Left ventricle myocardium superior (tissue), 1 donor: ENCODE measurements at places on chromosomes 2 and 18.

GRCh38 chr2:20687260-20687832, 20.4 kb downstream of the GDF7 start:
- DNase-seq: no peak

- no peak for DNase-seq
Measured at GRCh38 chr2:231306791-231307393, 88.6 kb upstream of the B3GNT7 start.

DNA sequence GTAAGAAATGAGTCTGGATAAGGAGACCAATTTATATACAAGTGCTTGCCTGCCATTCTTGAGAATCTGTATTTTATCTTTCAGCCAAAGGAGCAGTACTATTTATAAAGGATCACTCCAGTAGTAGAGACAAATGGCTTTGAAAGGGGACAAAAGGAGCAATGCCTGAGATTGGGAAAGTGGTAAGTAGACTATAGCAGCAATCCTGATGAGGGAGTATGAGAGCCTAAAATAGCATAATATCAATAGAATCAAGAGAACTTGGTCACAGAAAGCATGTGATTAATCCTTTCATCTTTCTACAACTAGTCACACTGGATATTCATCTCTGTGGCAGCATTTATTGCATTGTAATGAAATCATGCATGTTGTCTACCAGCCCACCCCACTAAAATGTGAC, 20.2 kb downstream of the NRXN1 start:
- no peak for DNase-seq

- no peak for DNase-seq
Measured at GRCh38 chr2:150729495-150729955, 242.1 kb upstream of the RND3 start.

- peak; percentile 64 for DNase-seq
Measured at GRCh38 chr2:157837851-157838441, 38.2 kb downstream of the ACVR1 start.

DNA sequence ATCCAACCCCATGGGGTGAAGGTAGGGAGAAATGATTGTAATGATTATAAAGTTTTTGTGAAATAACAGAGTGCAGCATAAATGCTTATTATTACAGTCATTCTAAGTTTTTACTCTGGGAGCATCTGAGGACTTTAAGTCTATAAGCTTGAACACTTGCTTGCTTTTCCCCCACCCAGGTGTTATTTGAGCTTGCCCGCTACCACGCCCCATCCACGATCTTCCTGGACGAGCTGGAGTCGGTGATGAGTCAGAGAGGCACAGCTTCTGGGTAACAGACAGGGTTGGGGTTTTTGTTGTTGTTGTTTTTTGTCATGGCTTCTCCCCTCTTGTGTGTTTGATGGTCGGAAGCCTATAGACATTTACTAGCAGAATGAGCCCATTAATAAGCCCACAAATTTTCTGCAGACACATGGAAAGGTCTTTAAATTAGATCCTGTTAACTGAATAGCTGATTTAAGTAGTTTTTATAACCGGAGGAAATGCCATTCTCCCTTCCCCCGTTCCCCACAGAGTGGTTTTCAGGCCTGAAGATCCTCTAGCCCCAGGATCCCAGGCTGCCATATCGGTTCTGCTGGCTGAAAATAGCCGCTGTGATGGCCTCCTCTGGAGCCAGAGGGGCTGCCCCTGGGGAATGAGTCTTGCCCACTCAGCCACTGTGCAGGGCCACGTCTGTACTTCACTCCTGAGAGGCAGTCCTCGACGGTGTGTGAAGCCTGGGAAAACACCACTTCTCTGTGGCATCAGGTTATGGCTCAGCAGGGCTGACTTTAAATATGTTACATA, 39.9 kb upstream of the ELOA2 start:
- DNase-seq: no peak

GRCh38 chr18:50836521-50836957, 16.7 kb upstream of the MRO start:
- DNase-seq: no peak

- no peak for DNase-seq
Measured at GRCh38 chr2:3246928-3247714, 130.5 kb downstream of the EIPR1 start.

DNA sequence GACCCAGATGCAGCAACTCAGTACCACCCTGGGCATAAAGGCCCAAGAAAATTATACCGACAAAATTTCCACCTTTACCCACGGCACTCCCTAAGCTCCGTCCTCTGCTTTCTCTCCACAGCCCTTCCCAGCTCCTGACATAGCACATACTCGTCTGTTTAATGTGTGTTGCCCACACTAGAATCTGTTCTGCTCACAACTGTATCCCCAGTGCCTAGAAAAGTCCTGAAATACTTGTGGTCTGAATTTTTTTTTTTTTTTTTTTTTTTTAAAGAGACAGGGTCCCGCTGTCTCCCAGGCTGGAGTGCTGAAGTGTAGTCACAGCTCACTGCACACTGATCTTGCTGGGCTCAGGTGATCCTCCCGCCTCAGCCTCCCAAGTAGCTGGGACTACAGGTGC, 62.3 kb downstream of the ADCY3 start:
- no peak for DNase-seq

GRCh38 chr2:207156451-207157161, 9.1 kb downstream of the KLF7 start:
- no peak for DNase-seq

DNA sequence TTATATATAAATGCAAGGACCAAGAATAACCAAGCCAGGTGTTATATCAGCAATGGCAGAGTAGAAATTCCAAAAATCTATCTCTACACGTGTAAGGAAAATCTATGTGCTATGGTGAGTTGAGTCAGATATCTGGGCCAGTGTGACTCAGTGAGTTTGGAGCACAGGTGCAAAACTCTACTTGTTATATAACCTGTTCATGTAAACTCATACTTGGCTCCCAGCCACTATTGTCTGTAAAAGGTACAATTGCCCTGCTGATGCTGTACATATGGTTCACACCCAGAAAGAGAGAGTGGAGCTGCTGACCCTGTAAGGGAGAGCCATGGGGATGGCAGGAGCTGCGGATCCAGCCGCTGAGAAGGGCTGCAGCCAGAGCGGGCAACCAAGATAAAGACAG, 112.0 kb downstream of the TRABD2A start:
- DNase-seq: no peak

GRCh38 chr18:36711813-36712444, 116.9 kb downstream of the TPGS2 start:
- peak; percentile 40 for DNase-seq

DNA sequence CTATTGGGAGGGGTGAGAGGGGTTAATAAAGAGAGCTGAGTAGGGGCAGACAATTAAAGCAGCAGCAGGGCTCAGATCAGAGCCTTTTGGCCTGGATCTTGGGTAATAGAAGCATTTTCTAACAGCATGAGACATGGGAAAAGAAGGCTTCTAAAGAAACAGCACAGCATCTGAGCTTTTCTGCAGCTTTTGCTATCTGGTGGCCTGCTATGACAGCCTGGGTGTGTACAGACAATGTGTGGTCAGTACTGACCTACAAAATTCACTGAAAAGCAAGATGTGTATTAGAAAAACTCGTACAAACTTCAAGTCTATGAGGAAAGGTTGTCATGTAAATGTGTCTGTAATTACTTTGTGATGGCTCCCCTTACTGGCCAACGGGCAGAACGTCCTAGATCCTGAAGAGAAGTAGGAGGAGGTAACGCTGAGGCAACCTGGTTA, 95.6 kb downstream of the GALNT3 start:
- DNase-seq: peak; percentile 43

- DNase-seq: no peak
Measured at GRCh38 chr2:32591669-32592463, 36.0 kb upstream of the TTC27 start.
